SW480 (cell line): ENCODE measurements at places on chromosomes 12 and 14.

DNA sequence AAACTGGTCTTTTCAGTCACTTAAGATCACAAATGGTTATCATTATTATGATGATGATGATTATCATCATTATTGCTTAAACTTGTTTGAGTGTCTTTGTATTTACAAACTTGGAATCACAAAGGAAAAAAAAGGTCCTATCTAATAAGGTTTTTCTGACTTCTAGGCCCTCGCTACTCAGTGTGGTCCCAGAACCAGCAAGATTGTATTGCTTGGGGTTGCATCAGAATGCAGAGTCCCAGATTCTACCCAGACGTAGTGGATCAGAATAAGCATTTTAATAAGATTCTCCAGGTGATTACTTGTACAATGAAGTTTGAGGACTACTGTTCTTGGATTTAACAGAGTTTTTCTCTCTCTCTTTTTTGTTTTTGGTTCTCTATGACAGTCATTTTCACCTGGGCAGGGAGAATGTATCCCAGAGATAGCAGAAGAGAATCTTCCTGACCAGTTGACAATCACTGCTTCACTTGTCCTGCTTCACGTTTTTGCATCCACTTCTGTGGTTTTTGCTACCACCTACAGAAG is 29.3 kb upstream of the PPP1R12A start:
- DNase-seq, result peak; percentile 3

DNA sequence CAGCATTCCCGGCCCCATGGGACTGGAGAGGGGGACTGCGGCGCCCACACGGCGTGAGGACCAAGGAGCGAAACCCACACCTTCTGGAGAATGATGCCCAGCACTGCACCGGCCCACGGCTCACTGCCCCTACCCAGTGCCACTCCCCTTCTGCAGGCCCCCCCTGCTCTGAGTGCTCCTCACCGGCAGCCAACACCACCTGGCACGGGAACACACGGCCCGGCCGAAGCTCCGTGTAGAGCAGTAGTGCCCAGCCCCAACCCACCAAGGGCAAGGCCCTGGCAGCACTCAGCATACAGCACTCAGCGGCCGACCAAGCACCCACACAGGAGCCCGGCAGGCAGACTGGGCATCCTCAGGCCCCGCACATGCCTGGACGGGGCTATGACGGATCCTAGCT is 13.4 kb downstream of the BTBD6 start:
- no peak for DNase-seq

- peak; percentile 100 for DNase-seq
Measured at GRCh38 chr14:101972126-101972866, 7.9 kb downstream of the DYNC1H1 start.

- no peak for DNase-seq
Measured at GRCh38 chr12:69837657-69838415, 12.8 kb downstream of the MYRFL start.

DNA sequence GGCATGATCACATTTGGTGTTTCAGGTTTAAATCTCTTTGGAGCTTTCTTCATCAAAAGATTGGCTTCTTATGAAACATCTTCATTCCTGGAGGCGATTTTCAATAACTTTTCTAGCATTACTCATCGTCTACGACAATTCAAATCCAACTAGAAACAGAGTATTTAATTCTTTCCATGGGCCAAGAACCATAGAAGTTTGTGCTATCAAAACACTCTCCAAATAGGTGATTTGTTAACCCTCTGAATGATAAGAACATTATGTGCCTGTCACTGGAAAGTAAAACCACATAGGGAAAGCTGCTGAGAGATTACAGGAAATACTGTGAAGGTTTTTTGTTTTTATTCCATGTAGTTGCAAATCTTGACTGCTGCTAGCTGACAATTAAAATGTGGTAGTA is 6.9 kb upstream of the DCN start:
- no peak for DNase-seq

- DNase-seq, result no peak
Measured at GRCh38 chr12:115149279-115149678, 465.3 kb upstream of the TBX3 start.

DNA sequence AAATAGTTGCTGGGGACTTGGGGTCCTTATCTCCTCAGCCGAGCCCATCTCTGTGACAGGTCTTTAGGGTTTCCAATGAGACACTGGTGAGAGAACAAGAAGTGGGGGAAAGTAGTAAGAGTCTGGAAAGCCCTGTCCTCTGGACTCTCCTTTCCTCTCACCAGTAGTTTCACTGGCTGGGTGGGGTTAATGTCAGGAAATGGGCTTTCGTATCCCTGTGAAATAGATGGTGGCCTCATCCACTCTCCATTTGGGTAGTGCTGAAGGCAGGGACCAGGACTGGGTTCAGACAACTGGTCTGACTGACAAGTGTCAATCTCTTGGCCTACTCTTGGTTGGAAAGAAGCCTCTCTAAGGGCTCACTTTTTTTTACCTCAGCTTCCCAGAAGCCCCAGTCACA is 7.5 kb downstream of the ZNF385A start:
- DNase-seq, result no peak

GRCh38 chr12:4270016-4270830 is 3.3 kb upstream of the CCND2 start:
- DNase-seq, result peak; percentile 52
